NCI-H2227 treated with DMSO at 0.1 percent for 48 hours (cell line): ENCODE measurements at places on chromosomes 1 and 21.

- no peak for DNase-seq
Measured at GRCh38 chr1:181089017-181089675, 646 bp downstream of the IER5 start.

- DNase-seq, result peak; percentile 78
Measured at GRCh38 chr1:160022330-160023310, 9.2 kb downstream of the PIGM start.

DNA sequence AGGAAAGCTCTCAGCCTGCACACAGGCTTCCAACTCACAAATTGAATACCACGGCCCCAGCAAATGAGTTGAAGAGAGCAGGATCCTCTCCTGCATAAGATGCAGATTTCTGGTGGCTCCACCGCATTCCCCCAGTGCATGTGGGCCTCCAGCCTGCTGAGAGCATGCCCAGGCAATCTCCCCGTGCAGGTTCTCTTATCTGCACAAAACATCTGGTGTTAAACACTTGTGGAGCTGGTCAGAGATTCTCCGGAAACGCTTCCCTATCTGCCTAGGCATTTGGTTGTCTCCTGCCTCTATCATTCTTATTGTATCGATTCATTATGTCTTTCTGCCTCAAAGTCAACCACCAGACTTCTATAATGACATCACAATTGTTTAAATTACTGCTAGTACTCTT, 1349.0 kb upstream of the B3GALT2 start:
- DNase-seq, result no peak

DNA sequence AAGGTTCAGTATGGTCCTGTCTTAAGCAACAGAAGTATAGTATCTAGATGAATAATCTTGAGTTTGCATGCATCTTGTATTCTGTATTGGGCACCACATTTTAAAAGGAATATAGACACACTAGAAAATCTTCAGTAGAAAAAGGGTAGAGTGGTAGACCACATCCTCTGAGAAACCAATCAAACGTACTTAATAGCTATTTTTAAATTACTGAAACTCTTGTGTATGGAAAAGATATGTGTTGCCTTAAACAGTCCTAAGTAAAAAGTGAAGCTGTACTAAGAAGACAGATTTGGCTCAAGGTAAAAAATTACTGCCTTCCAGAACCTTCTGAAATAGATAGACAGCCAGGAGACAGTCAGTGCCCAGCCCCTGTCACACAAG, 3.1 kb downstream of the CTXND2 start:
- no peak for DNase-seq

DNA sequence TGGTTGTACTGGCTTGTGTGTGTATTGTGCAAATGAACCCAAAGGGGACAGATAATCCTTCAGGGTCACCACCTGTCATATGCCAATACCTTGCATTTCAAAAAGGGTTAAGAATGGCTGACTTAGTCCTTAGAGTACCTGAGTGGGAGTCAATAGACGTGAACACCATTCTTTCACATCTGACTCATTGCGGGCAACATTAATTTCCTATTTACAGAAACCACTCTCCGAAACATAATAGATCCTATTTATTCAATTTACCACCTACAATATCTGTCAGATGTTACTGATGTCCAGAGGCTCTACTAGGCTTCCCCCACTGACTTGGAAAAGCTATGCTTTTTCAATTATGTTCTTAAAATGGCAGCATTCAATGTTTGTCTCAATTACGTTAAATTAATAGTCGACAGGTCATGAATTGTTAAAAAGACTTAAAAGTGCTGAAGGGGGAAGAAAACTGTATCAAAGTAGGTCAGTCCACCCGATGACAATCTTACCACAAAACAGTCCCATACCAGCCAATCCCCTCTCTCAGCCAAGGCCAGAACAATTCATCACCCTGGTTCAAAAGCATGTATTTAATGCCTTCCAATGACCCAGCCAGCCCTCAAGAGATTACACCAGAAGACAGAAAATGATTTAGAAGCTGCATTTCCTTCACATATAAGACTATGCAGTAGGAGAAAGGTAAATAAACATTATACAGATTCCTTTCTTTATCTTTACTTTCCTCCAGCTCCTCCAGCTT, 48.6 kb upstream of the PLA2G2C start:
- peak; percentile 26 for DNase-seq

DNA sequence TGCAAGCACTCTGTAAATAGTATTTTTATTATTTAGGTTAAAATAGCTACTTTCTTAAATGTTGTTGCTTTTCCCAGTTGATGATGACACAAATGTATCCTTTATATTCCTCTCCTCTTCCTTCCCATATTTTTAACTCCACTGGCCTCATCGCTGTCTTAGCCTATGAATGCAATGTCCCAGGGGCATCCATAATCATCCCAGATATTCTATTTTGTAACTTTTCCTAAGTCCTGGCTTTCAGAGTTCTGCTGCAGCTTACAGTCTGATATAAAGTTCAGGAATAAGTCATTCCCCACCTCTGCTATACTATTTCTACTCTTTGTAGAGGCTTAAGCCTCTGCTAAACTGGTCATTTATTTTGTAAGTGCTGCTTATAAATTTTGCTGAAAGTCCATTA, 58.3 kb downstream of the ASTN1 start:
- DNase-seq, result no peak

DNA sequence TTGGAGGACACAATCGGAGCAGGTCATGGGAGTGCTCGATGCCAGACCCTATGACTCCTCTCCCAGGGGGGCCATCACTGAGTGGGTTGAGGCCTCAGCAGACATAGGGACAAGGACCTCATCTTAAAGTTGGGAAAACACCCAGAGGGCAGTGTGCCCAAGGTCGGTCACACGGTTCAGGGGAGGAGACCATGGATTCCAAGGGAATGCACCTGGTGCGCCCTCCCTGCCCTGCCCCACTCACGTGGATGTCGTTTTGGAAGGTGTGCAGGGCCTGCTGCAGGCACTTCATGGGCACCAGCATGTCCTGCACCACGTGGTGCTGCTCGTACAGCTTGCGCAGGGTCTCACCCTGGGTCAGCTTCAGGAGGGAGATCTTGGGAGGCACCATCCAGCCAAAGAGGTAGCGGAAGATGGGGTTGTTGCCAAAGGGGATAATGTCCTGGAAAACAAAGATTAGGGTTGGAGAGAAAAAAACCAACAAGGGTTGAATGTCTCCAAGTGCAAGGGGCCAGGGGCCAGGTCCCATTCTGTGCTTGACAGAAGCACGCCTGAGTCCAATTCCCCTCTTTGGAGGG, 33.1 kb downstream of the DHCR24 start:
- DNase-seq, result no peak

GRCh38 chr1:228035844-228036243, 29.0 kb downstream of the WNT3A start:
- no peak for DNase-seq

DNA sequence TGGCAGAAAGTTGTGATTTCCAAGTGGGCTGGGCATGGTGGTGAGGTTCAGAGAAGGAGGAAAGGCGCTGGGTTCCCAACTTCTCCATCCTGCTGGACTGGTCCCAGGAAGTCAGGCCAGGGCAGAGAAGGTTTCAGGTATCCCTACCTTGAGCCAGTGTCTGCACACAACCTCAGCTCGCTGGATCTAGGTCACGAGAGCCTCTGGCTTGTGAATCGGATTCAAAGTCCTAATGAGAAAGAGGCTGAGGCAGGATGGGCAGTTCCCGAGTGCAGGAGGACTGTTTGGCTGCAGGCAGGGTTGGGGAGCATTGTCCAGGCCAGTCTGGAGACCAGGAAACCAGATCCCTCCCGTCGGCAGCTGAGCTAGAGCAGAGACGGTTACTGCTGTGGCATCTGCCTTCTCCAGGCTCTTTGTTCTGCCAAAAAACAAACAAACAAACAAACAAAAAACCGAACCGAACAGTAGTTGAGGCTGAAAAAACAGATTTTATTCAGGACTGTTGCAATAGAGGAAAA, 19.5 kb upstream of the IGSF21 start:
- no peak for DNase-seq

- DNase-seq, result no peak
Measured at GRCh38 chr1:97138515-97139032, 417.0 kb downstream of the PTBP2 start.

DNA sequence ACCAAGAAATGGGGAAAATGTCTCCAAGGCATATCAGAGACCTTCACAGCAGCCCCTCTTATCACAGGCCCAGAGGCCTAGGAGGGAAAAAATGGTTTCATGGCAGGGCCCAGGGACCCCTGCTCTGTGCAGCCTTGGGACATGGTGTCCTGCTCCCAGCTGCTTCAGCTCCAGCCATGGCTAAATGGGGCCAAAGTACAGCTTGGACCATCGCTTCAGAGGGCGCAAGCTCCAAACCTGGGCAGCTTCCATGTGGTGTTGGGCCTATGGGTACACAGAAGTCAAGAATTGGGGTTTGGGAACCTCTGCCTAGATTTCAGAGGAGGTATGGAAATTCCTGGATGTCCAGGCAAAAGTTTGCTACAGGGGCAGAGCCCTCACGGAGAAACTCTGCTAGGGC, 282.4 kb upstream of the BEND5 start:
- DNase-seq, result no peak

DNA sequence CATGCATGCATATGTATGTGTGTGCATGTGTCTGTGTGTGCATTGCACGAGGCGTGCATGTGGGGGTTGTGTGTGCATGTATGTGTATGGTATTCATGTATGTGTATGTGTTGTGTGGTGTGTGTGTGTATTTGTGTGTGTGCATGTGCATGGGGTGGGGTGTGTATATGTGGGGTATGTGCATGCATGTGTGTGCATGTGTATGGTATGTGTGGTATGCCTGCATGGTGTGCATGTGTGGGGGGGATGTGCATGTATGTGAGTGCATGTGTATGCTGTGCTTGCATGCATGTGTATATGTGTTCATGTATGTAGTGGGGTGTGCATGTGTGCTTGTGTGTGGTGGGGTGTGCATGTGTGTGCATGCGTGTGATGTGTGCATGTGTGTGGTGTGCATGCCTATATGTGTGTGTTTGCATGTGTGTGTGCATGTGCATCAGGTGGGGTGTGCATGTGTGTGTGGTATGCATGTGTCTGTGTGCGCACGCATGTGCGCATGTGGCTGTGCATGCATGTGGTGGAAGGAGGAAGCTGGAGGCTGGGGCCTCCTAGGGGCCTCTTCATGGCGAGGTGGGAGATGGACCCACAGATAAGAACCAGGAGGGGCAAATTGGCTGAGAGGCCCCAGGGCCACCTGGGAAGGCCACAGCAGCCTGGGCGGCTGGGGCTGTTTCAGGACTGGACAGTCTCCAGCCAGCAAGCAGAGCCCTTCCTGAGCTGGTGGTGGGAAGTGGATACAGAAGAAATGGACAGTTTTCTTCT, 35.9 kb upstream of the ARF1 start:
- DNase-seq, result no peak

GRCh38 chr21:45893740-45894449, 87.7 kb upstream of the COL6A1 start:
- DNase-seq, result no peak

GRCh38 chr1:2542246-2542915, 12.3 kb upstream of the HES5 start:
- DNase-seq, result no peak

- DNase-seq, result peak; percentile 82
Measured at GRCh38 chr1:3746830-3747521, 5.3 kb upstream of the CCDC27 start.

DNA sequence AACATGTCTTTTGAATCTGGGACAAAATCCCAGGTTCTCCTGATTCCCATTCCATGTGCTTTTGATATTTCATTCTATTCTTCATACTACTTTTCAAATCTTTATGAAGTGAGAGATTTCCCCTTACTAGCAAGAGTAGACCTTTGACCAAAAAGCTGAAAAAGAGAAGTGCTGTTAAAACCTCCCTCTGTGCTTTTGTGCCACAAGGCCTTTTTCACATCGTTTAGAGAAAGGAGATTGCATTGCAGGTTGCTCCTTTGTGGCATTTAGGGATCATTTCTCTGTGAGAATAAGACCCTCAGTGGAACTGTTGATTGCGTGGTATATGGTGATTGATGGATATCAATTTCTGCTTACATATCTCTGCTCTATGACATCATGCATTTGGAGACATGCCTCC, 148.8 kb downstream of the TGFB2 start:
- no peak for DNase-seq

- DNase-seq, result no peak
Measured at GRCh38 chr1:938088-938683, 14.5 kb downstream of the SAMD11 start.

DNA sequence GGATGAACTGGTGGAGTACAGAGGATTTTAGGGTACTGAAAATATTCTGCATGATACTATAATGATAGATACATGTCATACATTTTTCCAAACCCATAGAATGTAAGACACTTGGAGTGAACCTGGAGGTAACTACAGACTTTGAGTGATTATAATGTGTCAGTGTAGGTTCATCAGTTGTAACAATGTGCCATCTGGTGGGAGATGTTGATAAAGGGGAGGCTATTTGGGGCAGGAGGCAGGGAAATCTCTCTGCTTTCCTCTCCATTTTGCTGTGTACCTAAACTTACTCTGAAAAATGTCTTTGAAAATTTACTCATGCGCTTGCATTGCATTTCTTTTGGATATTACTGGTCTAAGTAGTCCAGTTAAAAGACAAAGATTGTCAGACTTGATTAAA, 35.2 kb downstream of the PTBP2 start:
- no peak for DNase-seq
